ENCODE measurements at places on chromosomes 2 and 18.

DNA sequence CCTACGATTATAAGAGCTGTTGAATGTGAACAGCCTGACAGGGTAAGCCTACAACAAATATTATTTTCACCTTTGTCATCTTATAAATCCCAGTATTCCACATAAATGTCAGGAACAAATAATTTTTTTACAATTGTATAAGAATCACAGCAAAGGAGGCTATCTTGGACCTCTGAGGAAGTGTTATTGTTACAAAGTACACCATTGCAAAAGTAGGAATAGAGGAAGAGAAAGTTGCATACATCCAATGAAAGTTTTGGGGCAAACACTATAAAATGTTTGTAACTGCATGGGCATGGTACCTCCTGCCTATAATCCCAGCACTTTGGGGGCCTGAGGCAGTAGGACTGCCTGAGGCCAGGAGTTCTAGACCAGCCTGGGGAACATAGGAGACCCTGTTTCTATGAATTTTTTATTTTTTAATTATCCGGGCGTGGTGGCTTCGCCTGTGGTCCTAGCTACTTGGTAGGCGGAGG is 715 bp upstream of the MEMO1 start:
- H3K36me3 ChIP-seq, result peaks cover 9% of the 10 kb centered on the region
- H3K27me3 ChIP-seq, result no peaks in the 10 kb centered on the region
- H3K4me1 ChIP-seq, result peaks cover 9% of the 10 kb centered on the region
- peak overlapping the region; percentile 94 for H3K27ac ChIP-seq
- H3K4me3 ChIP-seq, result peak overlapping the region; percentile 77

- peaks cover 6% of the 10 kb centered on the region for H3K4me1 ChIP-seq
- DNase-seq, result no peak
- no peak overlapping the region for H3K27ac ChIP-seq
- peaks cover 3% of the 10 kb centered on the region for H3K36me3 ChIP-seq
- no peak overlapping the region for H3K4me3 ChIP-seq
- no peaks in the 10 kb centered on the region for H3K27me3 ChIP-seq
These were observed 246.5 kb downstream of the HAUS1 start for GRCh38 chr18:46350598-46351159.

DNA sequence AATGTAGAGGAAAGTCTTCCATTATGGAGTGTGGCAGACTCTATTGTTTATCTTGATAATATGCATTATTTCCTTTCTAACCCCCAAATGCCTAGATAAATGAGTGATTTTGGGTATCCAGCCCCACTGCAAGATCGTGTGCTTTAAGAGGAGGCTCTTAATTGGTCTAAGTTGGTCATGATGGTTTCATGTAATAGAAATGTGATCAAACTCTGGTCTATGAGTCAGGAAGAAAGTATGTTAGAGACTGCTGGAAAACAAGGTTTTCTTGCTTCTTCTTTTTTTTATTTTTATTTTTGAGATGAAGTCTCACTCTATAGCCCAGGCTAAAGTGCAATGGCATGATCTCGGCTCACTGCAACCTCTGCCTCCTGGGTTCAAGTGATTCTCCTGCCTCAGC is 344.5 kb upstream of the TNP1 start:
- no peak overlapping the region for H3K4me3 ChIP-seq
- H3K4me1 ChIP-seq, result no peaks in the 10 kb centered on the region
- H3K27me3 ChIP-seq, result no peaks in the 10 kb centered on the region
- no peak overlapping the region for H3K27ac ChIP-seq
- no peak for DNase-seq

DNA sequence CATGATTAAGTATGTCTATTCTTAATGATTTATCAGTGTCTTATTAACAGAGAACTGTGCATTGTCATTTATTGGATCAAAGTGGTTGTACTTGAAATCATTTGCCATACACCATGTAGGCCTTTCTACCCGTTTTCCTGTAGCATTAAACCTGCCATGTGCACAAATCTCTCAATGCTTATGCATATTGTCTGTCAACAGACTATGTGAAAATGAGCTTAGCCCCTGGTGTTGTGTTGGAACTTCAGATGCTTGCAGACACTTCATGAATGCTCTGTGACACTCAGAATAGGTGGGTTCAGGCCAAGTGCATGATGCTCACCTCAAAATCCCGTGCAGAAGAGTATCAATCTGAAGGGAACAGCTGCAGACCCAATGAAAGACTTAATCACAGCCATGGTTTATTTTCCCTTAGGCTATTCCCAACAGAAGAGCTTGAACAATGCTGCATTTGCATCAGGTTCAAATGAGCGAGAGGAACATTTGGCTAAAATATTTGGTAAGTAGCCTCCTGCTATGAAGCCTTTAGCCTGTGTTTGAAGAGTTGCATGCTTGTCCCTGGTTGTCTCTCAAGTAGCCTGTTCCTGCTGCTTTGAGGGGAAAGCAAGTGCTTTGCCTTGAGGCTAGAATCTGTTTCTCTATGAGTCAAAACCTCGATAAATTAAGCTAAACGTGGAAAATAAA is 6.1 kb downstream of the C2orf92 start:
- H3K4me3 ChIP-seq, result no peak overlapping the region
- no peaks in the 10 kb centered on the region for H3K4me1 ChIP-seq
- no peak overlapping the region for H3K27ac ChIP-seq
- no peaks in the 10 kb centered on the region for H3K36me3 ChIP-seq
- no peaks in the 10 kb centered on the region for H3K27me3 ChIP-seq

Measured in spinal cord (tissue), 10 donors.